Brain (organoid and tissue), 16 donors: ENCODE measurements at places on chromosomes 7 and 10. TPM values are rescaled to one million over a fixed set of nuclear protein-coding genes. Genes with fewer than 3 reads are reported as not detected.

- no peak for DNase-seq
These were observed 1.7 kb upstream of the RBM20 start for GRCh38 chr10:110642204-110643034.

DNA sequence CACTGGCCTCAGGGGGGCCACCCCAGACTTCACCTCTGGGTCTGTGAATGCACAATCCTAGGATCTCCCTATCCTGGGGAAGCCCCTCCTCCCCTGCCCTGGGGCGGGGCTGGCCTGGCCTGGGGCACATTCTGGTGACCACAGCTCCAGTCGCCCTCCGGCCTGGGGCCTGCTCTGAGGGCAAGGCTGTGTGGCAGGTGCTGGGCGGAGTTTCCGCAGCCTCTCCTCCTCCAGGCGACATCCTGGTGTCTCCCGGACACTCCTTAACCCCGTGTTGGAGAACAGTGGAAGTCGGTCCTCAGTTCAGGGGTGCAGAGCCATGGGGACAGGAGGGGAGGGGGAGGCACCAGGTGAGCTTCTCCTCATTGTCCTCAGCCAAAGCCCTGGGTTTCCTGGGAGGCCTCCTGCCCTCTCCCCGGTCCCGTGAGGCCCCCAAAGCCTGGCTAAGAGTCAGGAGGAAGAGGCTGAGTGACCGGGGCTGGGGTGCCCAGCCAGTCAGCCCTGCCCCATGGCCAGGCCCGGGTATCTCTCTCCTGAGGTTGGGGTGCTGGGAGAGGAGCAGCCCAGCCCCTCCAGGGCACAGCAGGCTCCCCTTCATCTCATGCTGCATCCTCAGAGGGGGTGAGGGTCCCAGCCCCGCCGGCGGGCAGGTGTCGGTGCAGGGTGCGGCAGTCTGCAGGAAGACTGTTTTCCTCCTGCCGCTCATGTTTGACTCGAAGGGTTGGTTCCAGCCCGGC, 22.6 kb downstream of the UNCX start:
- DNase-seq: no peak

DNA sequence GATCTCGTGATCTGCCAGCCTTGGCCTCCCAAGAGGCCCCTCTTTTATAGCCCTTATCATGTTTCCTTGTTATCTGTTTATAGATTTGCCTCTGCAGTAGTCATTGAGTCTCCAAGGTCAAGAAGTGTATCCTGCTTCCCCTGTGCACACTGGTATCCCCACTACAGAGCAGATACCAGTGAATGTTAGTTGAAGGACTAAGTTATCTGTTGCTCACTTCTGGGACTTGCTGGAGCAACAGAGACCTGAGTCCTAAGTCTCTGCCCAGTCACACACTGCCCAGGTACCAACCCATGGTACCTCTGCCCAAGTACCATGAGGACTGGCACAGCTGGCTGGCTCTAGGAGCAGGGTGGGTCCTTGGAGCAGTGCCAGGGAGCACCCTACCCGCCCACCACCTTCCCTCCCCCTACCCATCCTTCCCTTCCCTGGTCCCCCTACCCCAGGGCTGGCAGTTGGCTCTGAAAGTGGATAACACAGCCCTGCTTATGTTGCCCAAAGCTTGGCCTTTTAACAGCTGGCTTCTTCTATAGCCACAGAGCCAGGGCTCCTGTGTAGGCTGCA, 26.5 kb upstream of the PDCD4 start:
- DNase-seq: no peak

DNA sequence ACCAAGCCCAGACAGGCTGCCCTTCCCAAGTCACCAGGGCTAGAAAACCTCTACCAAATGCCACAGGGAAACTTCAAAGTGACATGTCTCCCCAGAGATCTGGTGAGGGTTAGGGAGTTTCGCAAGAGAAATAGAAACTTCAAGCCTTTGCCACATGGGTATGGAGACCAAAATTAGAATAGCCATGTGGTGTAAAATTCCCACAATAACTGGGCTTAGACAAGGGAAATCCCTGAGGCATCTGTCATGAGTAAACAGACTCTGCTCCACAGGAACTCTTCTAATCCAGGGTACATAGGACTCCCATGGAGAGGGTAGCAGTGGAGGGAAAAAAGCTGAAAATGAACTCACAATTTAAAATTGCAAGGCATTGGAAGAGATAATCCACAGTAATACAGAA, 14.3 kb downstream of the ADAM12 start:
- DNase-seq: no peak

- DNase-seq: no peak
These were observed 61.6 kb downstream of the MEST start for GRCh38 chr7:130553398-130554029.

- DNase-seq: no peak
These were observed 560.5 kb upstream of the GALNT17 start for GRCh38 chr7:70571403-70571934.

DNA sequence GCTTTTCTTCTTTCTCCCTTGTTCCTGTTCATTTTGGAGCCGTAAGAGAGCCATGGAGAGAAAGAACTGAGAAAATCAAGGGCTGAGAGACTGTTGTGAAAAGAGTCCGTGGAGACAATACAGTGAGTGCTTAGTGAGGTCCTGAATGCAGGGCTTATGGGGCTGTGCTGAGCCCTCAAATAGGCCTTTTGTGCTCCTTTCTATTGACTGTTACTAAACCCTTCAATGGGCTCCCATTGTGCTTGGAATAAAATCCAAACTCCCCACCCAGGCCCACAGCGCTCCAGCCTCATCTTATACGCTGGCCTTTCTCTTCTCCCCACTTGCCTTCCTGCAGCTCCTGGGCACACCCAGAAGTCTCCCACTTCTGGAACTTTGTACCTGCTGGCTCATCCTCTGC, 243.1 kb upstream of the HABP2 start:
- peak; percentile 63 for DNase-seq

GRCh38 chr7:100655908-100656674, at the start of gene ACTL6B:
Gene ACTL6B, minus strand, starts transcription at chr7:100656448. Its CDS starts 94 bp downstream, at chr7:100656354.
- peak; percentile 90 for DNase-seq

CTAGE8 gene
- polyA plus RNA-seq: 0.24 TPM

LAMB4 gene
- not detected for polyA plus RNA-seq

DNA sequence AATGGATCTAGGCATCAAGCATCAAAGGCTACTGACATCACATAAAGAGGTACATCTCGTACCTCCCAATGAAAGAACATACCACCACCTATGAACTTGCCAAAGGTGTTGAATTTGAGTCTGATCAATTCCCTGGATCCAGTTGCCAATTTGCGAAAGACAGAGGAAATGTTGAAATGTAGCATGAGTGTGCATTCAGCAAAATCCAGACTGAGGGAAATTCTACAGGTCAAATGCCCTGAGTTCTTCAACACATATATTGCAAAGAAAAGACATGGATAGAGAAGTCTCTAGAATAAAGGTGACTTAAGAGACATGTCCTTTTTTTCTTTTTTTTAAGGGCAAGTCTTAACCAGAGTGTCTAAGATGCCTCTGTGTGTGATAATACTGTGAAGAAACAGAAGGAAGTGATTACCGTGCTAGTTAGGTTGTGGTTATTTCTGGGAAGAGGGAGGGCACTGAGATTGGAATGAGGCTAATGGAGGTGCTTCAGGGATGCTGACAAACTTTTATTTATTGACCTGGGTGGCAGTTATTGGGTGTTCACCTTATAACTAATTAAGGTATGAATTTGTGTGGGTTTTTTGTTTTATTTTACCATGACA, 128.7 kb downstream of the SAMD9 start:
- DNase-seq: no peak

- DNase-seq: no peak
These were observed 57.0 kb downstream of the CELF2 start for GRCh38 chr10:11074536-11075267.

DNA sequence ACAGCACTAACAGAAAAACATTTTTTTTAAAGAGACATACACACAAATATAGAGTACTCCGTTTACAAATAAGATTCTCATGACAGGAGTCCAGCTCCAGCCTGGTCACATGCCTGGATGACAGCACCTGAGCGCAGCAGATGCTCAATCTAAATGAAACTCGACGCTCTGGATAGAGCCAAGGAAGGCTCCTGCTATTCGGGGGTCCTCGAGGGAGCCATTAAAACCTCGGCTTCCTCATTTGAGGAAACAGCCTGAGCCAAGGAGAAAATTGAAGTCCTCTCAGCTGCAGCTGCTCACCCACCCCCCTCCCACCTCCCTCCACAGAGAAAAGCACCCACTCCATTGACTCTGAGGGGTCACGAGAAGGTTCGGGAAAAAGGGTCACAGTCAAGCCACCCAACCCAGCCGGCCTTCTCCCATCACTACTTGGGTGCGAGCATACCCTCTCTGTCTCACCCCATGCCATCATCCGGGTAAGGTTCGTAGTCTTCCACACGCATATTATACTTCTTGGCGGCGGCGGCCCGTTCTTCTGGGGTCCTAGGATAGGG, 673 bp downstream of the NDUFB8 start:
- DNase-seq: peak; percentile 63
